ENCODE measurements at places on chromosomes 11 and 22.

DNA sequence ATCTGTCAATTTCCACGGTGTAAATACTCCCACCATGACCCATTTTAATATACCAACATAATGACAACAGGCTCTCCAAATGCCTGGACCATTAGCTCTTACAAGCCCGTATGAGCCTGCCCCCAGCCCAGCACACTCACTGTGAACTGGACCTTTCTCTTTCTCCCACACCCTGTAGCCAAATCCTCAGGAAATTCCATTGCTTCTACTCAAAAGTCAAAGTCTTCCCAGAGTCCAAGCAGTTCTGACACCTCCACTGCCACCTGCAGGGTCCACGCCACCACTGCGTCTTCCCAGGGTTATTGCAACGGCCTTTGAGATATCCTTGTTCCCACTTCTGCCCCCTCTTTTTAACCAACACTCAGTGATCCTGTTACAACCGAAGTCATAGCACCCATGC, 110.1 kb upstream of the ASPHD2 start:
- DNase-seq: no peak

DNA sequence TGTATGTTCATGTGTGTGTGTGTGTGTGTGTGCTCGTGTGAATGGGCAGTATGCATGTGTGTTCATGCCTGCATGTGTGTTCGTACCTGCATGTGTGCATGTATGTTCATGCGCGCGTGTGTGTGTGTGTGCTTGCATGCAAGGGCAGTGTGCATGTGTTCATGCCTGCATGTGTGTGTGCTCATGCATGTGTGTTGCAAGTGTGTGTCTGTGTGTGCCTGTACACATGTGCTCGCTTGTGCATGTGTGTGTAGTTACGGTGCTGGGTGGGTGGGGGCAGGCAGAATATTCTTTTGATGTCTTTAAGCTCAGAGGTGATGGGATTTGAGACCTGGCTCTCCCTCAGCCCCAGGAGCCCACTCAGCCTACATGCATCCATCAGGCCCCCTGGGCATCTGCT, 822.1 kb downstream of the BRD1 start:
- DNase-seq: no peak

DNA sequence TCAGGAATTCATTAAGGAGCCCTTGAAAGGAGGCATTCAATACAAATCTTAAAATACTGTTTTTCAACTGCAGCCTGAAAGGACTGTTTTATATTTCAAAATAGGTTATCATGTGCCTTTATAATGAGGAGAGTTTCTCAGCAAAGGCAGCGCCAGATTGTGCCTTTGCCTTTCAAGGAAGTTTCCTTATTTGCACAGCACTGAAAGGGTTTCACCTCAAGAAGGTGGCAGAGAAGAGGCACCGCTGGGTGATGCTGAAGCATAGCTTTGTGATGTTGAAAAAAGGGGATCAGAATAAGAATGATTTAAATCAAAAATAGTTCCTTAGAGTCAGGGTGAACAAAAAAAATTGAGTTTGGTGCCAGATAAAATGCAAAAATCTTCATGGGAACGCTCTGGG, 601.0 kb upstream of the KIRREL3 start:
- DNase-seq: no peak

- no peak for DNase-seq
Observed at GRCh38 chr22:49881856-49882255, 28.2 kb downstream of the ZBED4 start.

DNA sequence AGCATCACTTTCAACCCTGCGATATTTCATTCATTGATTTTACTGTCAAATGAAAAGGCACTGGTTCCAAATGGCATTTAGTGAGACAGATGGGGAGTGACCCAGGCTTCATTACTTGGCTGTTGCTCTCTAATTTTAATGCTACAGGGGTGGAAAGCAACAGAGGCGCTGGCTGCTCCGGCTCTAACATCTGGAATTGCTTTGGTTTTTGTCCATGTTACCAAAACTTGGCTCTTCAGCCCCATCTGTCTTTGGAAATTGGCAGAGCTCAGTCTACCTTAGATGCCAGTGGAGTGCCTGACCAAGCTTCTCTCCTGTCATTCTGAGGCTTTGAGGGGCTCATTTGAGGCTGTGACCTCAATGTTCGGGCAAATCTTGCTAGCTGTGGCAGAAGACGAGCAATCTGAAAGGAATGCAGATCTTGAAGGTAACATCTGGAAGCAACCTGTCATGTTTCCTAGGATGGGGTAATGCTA, 409.5 kb upstream of the SYN3 start:
- peak; percentile 8 for DNase-seq

GRCh38 chr11:120326228-120326627, 1.1 kb downstream of the TLCD5 start:
- DNase-seq: no peak

DNA sequence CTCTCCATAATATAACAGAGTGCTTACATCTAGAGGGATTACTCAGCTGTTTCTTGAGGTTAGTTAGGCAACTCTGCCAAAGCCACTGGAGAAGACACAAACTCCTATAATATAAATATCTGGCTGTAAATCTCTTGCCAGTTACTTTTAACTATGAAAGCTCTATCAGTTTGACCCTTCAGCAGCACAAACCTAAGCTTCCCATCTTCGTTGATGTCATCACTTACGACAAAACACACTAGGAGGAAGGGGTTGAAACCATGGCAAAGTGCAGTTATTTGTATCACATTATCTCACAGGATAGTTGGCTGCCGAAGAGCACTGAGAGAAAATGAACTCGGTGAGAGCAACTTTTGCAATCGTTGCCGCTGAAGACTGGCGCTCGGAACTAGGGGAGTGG, 922.1 kb downstream of the OPCML start:
- no peak for DNase-seq

DNA sequence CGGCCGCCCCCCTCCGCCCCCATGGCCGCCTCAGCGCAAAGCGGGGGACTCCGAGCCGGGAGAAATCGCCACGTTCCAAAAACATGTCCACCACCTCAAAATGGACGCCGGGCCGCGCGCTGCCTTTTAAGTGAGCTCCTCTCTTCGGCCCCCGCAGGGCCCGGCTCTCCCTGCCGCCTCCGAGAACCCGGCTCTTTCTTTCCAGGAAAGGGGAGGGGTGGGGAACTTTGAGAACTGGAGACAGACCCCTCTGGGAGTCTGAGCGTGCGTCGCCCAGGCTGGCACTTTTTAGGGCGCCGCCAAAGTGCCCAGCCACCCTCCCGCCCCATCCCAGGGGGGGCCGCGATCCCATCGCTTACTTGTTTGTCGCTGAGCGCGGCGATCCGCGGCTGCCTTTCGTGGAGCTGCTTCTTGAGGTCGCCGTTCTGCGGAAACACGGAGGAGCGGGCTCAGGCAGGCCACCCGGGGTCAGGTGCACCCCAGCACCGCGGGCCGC, 1.6 kb downstream of the PHF21B start:
- no peak for DNase-seq

DNA sequence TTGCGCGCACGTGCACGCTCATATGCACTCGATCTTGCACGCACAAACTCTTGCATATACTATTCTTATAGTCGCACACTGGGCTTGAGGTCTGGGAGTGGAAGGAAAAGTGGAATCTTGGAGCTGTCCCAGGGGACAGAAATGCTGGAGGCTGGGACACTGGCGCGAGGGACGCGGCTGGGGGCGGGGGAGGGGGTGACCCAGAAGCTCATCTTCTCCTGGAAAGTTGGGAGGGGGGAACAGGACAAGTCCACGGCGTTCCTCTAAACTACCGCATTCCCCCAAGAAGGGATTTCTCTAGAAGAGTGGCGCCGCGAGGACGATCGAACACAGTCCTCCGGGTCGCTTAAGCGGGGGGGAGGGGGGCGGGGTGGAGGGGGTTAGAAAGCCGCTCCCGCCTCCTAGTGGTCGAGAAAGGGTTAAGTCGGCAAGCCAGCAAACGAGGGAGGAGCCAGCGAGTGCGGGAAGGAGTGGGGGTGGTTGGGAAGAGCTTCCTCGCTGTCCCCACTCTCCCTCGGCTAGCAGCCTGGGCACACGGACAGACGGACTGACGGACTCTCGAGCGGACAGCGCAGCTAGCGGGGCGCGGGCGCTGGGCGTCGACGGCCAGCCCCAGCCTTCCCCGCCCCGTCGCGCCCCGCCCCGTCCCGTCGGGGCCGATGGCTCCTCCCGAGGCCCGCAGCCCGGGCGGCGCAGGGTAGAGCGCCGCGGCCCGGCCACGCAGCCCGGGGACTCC, at the start of gene RTN4RL2:
TSS of gene RTN4RL2 (plus strand) at position 507 of the 736 bp plus-strand sequence. CDS start 338 bp downstream, outside the sequence.
- no peak for DNase-seq

- no peak for DNase-seq
Observed at GRCh38 chr11:123072332-123072761, 10.4 kb upstream of the HSPA8 start.

- DNase-seq: no peak
Observed at GRCh38 chr11:126109941-126110731, 47.5 kb upstream of the CDON start.

DNA sequence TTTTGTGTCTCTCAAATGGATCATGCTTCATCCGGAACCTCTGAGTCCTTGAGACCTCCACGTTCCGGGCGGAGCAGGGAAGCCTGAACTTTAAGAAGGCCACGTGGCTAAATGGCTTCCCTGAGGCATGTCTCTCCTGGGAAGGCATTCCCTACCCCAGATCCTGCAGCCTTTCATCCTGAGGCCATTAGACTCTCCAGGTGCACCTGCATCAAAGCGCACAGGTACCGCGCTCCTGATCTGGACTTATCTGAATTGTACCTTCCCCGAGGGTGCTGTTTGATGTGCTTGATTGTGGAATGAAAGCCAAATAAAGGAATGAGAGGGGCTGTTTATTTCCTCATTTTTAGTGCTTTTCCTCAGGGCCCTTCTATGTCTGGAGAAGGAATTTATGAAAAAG, 22.5 kb downstream of the C22orf31 start:
- no peak for DNase-seq
